NCI-H446 treated with DMSO at 0.1 percent for 48 hours (cell line): ENCODE measurements at places on chromosomes 13 and 19.

- DNase-seq = no peak
These were observed 62.0 kb downstream of the ABCC4 start for GRCh38 chr13:95239283-95239682.

- no peak for DNase-seq
These were observed 573.0 kb upstream of the SLITRK1 start for GRCh38 chr13:84455143-84455905.

DNA sequence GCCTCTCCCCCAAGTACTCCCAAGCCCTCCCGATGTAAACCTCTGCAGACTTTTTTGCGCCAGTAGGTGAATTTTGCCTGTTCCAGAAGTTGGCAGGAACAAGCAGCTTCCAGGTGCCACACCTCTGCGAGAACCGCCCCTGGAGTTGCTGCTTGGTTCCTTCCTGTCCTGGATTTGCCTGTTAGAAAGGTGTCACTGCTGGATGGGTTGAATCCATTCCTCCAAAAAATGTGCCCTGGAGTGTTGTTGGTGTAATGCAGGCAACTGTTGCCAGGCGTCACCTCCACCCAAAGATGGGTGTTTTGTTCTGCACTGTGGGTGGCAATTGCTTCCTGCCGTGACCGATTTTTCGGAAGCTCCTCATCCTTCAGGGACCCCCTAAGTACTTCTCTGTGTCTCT lies 5.7 kb downstream of the PGPEP1 start:
- DNase-seq = no peak

GRCh38 chr13:47680748-47681147 lies 320.3 kb downstream of the SUCLA2 start:
- no peak for DNase-seq

DNA sequence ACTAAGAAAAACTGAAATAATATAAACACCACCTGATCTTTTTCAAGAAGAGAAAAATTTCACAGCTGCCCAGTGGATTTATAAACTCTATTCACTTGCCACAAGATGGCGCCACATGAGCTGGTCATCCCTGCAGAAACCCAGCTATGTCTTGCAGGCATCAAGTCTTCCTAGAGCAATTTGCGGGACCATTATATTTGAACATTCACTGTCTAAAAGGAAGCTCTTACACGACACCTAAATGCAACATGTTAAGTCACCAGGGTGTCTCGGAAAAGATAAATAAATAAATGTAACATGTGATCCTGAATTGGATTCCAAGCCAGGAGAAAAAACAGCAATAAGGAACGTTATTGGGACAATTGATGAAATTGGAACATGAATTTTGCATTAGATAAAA lies 20.3 kb upstream of the AKT2 start:
- peak; percentile 72 for DNase-seq

- DNase-seq = no peak
These were observed 186.6 kb downstream of the ZNF536 start for GRCh38 chr19:30558793-30559192.

DNA sequence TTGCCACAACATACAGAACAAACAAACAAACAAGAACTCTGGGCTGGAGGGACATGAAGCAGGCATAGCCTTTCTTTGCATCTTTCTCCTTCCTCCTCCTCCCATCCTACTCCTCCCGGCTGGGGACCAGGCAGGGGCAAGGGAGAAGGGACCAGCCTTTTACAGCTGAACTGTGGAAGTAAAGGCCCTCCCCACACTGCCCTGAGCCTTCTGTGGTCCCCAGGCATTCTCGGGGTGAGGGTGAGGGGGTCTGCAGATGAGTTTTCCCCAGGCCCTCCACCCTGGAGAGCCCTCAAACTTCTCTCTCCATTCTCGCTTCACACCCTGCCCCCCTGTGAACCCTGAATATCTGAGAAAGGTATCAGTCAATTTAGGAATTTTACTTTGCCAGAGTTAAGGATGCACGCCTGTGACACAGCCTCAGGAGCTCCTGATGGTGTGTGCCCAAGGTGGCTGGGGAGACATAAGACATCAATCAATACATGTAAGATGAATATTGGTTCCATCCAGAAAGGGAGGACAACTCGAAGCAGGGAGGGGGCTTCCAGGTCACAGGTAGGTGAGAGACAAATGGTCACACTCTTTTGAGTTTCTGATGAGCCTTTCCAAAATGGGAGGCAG lies 170.9 kb downstream of the COL4A1 start:
- DNase-seq = no peak

DNA sequence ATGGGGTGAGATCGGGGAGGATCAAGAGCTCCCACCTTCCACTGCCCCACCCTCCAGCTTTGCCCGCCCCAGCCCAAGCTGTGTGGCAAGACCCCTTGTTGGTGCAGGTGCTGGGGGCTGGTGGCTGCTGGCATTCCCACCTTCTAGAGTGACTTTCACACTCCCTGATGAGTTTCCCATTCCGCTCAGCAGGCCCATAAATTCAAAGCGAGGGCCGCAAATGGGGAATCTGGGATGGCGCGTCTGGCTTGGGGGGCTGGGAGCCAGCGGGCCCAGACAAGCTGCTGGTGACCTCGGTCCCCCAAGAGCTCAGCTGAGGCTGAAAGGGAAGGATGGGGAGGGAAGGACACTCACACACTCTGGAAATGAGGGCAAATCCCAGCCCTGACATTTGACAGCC lies 110.3 kb downstream of the GADD45B start:
- DNase-seq = no peak

DNA sequence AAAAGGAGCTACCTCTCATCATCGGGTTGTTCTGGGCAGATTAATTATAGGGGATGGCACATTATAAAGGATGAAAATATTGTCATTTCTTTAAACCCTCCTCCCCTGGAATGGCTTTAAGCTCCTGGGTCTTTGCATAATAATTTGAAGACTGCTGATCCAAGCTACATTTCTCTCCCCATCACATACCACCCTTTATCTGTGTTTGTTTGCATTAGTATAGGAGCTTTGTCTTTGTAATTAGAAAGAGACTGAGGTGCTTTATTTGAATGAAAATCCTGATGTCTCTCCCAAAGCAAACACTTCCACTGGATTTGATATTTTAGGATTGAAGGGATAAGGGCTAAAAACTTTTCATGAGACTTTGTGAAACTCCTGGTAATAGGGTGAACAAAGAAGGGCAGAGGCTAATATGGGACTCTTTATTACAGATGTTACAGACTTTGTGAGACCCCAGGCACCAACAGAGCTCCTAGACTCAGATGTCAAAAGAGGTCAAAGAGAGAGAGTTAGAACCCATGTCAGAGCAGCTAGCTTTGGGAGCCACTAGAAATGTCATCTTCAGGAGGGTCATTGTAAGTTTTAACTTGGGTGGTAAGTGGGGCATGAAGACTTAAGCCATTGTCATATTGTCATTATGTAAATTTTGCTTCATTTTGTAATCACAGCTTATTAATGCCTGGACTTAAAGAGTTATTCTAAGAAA lies 75.3 kb upstream of the RXFP2 start:
- no peak for DNase-seq

DNA sequence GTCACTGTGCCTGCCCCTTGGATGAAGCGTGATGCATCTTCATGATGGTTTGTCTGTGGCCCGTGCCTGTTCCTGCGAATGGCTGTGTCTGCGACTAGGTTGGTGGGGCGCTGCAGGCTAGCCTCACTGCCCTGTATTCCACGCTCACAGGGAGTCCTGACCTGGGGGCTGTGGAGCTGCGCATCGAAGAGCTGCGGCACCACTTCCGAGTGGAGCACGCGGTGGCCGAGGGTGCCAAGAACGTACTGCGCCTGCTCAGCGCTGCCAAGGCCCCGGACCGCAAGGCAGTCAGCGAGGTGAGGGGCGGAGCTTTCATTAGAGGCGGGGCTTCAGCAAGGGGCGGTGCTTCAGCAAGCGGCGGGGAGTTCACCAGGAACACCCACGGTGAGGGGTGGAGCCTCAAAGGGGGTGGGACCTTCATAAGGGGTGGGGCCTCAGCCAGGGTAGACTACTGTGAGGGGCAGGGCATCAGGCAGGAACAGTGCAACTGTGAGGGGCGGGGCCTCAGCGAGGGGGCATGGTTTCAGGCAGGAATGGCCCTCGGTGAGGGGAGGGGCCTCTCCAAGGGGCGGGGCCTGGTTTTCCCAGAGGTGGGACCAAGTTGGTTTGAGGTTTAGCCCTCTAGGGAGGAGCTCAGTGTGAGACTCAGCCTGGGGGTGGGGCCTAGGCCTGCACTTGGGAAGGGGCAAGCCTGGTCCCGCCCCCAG lies 17.2 kb downstream of the PKN1 start:
- no peak for DNase-seq

DNA sequence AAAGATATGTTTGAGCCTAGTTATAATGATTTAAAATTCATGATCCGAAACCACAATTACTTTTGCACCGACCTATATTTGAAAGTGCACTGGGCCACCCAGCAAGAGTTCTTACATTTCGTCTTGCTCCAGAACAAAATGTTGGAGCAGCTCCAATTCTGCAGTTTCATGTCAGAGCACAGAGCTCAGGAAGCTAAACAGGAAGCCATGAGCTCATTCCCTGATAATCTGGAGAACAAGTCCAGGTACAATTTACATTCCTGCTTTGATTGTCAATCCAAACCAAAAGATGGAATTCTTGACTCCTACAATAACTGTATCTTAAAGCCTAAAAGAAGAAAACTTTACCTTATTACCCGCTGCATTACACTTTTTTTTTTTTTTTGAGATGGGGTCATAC lies 131.8 kb downstream of the KCTD12 start:
- no peak for DNase-seq

DNA sequence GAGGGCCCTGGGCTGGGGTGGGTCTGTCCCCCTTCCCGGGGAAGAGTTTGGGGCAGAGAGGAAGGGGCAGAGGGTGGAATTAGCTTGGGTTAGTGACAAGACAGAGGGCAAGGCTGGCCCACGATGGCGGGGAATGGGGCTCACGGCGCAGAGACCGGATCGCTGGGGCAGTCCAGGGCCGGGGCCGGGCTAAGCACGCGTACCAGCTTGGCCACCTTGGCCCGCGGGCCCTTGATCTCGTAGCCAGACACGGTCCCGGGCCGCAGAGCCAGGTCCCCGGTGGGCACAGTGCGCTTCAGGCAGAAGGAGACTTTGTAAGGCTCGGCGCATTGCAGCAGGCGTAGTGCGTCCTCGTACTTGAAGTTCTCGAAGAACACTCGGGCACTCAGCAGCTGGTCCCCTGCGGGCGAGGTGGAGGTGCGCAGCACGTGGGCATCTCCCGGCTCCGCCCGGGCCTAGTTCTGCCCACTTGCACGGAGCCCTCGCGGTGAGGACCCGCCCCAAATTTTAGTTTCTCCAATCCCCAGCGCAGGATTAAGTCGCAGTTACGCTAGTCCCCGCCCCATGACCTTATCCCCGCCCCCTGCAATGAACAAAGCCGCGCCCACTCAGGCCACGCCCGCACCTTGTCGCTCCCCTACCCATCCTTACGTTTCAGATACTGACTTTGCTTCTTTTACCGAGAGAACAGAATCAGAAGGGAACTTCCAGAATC lies 8.6 kb upstream of the HIPK4 start:
- no peak for DNase-seq

GRCh38 chr19:16363133-16363851 lies 38.7 kb downstream of the KLF2 start:
- DNase-seq = no peak

DNA sequence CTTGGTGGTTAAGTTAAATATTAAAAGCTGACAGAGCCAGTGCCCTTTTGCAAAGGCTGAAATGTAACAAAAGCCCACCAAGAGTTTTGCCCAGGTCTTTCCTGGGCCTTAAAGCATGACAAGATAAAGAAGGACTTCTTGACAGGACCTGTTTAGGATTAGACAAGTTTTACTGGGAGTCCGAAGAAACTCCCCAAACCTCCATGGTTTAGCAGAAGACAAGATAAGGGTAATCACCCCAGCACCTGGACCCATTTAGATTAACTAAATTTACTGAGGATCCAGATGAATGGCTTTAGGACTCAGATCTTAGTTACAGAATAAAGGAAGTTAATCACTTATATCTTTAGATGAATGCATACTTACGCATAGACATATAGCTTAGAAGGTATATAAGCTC lies 14.8 kb upstream of the UFM1 start:
- no peak for DNase-seq

- DNase-seq = no peak
These were observed 176.9 kb downstream of the TBC1D4 start for GRCh38 chr13:75305059-75305458.

GRCh38 chr19:52910648-52911047 lies 12.6 kb downstream of the ZNF888 start:
- DNase-seq = no peak

DNA sequence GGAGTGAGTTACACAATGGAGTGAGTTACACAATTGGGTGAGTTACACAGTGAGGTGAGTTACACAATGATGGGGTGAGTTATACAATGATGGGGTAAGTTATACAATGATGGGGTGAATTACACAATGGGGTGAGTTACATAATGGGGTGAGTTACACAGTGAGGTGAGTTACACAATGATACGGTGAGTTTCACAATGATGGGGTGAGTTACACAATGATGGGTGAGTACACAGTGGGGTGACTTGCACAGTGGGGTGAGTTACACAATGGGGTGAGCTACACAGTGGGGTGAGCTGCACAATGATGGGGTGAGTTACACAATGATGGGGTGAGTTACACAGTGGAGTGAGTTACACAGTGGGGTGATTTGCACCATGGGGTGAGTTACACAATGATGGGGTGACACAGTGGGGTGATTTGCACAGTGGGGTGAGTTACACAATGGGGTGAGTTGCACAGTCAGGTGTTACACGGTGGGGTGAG lies 52.5 kb upstream of the GAS6 start:
- no peak for DNase-seq

DNA sequence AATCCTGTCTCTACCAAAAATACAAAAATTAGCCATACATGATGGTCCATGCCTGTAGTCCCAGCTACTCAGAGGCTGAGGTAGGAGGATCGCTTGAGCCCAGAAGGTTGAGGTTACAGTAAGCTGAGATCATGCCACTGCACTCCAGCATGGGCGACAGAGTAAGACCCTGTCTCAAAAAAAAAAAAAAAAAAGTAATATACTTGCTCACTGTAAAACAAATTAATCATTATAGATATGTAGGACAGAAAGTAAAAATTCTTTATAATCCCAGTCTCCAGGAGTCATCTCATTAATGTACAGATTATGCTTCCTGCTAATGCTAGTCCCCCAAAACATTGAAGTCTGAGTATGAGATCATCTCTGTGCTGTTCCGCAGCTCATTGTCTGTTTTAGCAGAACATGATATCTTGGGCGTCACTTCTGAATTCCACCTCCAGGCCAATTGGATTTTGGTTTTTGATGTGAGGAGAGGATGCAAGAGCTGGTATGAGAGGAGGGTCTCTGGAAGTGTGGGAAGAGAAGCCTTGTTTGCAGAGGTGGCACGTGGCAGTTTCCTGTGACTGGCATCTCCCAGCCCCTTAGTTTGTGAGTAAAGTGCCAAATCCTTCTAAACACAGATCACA lies 75.4 kb upstream of the NPAS1 start:
- no peak for DNase-seq

GRCh38 chr13:23557733-23558132 lies 12.5 kb upstream of the TNFRSF19 start:
- DNase-seq = no peak

DNA sequence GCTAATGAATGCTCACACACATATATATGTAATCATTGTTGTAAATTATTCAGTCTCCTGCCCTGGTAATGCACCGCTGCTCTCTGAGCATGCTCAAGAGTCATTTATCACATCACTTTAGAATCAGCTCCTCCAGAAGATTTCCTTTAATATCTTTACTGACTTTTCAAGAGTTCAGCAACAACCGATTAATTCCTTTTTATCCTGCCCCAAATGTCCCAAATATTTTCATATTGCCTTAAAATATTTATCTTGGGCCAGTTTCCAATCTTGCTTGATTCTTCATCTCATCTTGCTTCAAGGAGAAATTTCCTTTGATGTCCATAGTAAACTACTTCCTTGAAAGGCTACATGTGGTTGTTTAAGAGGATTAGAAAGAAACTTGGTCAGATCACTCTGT lies 132.5 kb downstream of the NHLRC3 start:
- DNase-seq = no peak

GRCh38 chr13:81377921-81378320 lies 1037.0 kb upstream of the SPRY2 start:
- DNase-seq = no peak
